ENCODE measurements at places on chromosomes 5 and 9.
A peak's percentile ranks its signal among the peaks of the same experiment; 100 is the strongest.

DNA sequence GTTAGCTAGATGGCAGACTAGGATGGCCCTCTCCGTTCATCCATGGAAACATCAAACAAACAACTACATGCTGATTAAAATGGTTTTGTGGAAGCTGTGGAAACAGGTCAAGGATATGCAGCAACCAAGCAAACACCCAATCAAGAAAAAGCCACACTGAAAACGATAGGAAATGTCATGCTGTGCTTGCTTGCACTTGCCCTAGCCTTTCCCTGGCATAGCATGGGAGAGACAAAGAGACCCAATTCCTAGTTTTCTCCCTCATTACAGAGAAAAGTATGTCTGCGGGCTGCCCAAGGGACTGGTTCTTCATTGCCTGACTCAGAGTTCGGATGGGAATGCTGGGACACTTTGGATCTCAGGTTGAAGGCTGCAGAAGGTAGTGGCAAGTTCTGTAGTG is 98.7 kb downstream of the FANCC start:
- DNase-seq, result no peak

DNA sequence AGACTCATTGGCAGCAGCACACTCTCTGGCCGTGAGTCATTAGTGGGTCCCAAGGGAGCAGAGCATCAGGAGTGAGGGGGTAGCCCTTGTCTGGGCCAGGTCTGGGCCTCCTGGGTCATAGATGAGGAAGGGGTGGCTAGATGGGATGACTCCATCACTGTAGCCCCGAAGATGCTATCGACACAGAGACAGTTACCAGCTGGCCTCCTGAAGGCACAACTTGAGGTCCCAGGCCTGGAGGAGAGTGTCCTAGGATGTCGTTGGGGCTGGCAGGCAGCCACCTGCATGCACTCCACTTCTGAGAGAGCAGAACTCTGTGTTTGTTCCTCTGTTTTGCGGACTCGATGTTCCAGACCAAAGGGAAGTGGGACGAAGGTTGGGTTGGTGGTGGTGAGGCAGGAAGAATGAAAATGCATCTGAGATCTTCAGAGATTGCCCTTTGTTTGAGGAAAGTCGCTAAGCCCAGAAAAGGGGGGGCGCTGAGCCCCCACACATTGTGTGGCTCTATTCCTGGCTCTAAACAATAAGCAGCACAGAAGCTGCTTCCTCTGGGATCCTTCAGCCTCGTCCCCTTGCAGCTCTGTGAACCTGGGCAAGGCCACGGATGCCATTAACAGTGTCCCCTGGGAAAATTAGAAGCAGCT is 4.7 kb downstream of the BTNL9 start:
- DNase-seq, result no peak

GRCh38 chr5:28344836-28345433 is 1306.5 kb upstream of the CDH9 start:
- no peak for DNase-seq

DNA sequence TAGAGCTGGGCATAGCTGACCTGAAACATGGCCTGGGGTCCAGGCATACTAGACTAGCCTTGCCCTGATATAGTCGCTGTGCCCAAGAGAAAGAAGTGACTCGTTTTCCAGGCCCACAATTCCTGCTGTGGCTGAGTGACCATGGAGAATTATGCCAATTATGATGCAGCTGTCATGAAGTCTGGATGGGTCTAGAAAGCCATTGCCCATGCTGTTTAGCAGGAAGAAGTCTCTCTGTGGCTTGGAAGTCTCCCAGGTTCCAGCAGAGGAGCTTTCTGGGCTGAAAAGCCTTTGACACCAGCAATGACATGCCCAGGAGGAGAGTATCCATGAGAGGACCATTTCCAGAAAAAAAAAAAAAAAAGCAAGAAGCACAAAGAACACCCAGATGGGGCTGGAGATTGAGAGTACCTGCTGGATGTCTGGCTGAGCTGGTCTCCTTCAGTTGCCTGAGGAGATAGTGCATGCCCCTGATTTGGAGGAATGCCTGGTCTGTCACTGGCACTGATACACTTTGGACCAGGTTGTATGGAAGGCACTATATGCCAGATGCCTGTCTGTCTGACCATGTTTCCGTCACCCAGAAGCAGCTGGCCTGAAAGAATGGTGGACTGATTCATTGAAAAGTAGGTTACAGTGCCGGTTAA is 128.0 kb upstream of the EPB41L4A start:
- no peak for DNase-seq

GRCh38 chr5:81162501-81162900 is 70.6 kb upstream of the CKMT2 start:
- no peak for DNase-seq

DNA sequence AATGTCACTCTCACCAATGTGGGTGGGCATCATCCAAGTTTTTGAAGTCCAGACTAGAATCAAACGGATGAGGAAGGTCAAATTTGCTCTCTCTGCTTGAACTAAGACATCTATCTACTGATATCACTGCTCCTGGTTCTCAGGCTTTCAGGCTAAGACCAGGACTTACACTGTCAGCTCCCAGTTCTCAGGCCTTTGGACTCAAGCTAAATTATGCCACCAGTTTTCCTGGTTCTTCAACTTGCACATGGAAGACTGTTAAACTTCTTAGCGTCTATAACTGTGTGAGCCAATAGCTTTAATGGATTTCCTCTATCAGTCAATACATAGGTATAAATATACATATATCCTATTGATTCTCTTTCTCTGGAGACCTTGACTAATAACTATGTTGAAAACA is 35.3 kb downstream of the LYRM7 start:
- DNase-seq, result no peak

DNA sequence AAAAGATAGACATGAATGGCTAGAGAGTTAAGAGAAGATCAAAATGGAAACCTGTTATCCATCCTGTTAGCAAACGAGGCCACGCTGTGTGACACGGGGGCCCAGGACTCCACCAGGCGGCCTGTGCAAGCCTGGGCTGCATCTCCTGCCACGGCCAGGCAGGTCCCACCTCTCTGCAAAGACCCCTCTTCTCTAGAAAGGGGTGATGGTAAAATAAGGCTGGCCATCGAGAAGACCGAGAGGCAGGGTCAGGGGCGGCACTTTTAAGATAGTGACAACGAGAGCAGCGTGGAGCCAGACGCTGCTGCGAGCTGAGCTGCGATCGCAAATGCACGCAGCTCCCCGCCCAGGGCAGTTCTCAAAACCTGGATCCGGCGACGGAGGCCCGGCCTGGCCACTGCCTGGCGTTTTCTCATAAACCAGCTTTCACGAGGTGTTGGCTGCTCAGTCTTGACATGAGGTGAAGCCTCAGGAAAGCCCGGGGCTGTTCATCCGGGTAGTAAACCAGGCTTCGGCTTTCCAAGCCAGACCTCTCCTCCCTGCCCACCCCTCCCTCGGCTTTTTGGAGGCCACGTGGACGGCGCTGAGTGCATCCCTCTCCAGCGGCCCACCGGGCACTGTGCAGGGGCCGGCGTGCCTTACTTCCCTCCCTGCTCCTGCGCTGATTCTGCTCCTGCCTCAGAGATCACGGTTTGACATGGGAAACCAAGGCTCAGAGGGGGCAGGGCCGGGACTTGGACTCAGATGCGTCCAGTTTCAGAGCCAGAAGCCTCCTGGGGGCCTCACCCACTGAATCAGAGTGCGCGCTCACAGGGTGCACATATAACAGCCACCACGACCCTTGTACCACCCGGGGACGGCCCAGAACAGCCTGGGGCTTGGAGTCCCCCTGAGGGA is 151.6 kb upstream of the PHYKPL start:
- no peak for DNase-seq

GRCh38 chr9:17888066-17888465 is 309.2 kb downstream of the SH3GL2 start:
- DNase-seq, result no peak

GRCh38 chr5:132466433-132467286 is 23.9 kb downstream of the IRF1 start:
- DNase-seq, result peak; percentile 24

GRCh38 chr5:109929376-109929775 is 239.6 kb downstream of the MAN2A1 start:
- no peak for DNase-seq

GRCh38 chr5:143244000-143244736 is 159.3 kb downstream of the NR3C1 start:
- DNase-seq, result no peak

DNA sequence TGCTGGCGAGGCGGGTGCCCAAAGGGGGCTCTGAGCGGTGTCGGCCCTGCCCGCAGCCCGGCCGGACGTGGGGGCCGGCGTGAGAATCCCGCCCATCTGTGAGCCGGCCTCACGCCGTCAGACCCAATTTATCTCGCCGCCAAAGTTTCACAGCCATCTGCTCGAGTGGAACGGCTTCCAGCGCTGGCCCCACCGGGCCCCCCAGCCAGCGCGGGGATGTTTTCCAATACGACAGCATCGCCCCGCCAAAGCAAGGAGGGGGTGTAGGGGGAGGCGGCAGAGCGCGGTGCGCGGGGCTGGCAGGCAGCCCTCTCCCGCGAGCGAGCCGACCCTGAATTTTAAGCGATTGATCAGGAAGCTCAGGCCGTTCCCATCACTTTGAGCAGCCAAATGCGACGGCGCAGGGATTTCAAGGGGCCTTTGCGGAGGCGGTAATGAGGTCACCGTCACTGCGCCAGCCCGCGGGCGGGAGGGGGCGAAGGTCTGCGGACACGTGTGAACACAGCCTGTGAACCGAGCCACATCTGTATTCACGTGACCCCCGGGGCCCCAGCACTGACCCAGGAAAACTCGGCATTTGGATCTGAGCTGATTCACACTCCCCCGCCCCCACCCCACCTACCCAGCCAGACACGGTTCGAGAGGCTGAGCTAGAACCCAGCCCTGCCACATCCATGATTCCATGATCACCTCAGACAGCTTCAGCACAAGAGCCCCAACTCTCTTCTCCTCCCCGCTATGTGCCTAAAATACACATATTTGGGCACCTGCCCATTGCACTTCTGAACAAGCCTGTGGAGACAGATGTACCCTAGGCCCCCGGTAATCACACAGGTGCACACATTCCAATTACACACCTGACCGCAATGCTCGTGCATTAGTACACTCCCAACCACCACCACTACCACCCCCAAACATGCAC is 47.8 kb upstream of the PSD2 start:
- DNase-seq, result peak; percentile 47

- no peak for DNase-seq
Measured at GRCh38 chr9:69157751-69158466, 16.2 kb upstream of the TJP2 start.

GRCh38 chr5:98787131-98787719 is 13.8 kb downstream of the RGMB start:
- DNase-seq, result no peak

- no peak for DNase-seq
Measured at GRCh38 chr5:124079062-124079461, 567.1 kb downstream of the CSNK1G3 start.

GRCh38 chr9:124381170-124381945 is 33.9 kb downstream of the PSMB7 start:
- no peak for DNase-seq

- no peak for DNase-seq
Measured at GRCh38 chr5:174798551-174798951, 74.2 kb downstream of the MSX2 start.

GRCh38 chr5:172209714-172210113 is 15.7 kb downstream of the EFCAB9 start:
- DNase-seq, result no peak

DNA sequence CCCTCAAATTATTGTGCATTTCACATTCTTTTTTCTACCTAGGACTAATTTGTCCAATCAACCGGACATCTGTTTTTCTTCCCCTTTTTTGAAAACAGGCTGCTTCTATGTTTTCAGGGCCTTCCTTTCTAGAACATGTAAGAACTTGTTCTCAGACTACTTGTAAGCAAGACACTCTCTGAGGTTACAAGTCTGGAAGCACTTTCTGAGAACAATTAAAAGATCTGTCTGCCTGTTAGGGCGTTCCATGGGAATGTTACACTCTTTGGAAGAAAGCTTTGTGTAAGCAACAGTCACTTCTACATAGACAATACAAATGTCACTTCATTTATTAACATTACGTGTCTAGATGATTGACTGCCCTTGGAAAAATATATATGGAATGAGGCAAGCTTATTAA is 50.9 kb upstream of the HSPB3 start:
- no peak for DNase-seq

DNA sequence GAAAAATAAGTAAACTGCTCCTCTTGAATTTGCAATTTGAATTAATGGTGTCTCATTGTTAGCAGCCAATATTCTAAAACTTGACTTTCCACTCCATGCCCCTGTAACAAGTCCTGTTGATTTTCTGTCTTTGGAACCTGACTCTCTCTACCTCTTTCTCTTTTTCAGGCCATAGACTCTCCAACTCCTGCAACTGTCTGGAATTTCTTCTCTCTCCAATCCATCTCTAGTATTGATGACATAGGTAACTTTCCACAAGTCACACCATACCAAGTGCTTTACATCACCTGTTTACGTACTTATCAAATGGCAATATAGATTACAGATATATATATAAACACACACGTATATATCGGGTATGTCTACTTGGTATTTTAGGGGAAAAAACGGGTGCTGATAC is 923 bp downstream of the C5orf34 start:
- DNase-seq, result no peak

- DNase-seq, result no peak
Measured at GRCh38 chr5:9834871-9835770, 205.0 kb upstream of the TAS2R1 start.

DNA sequence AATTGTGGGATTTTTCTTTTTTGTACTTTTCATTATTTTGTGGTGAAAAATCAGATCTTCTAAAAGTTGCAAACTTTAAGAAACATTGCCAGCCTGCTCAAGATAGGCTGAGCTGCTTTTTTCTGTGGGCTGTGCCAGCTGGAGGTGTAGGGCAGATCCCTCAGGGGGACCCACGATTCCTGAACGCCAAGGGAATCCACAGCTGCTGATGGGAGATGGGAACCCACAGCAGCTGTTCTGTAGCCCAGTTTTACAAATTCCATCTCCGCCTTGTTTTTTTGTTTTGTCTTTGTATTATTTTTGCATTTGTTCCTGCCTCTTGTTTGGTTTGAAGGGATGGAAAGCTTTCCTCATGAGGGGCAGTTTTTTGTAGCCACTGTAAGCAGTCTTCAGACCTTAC is 91.0 kb downstream of the WWC1 start:
- DNase-seq, result no peak

GRCh38 chr5:177478711-177479646 is 5.5 kb upstream of the DBN1 start:
- DNase-seq, result no peak

- DNase-seq, result peak; percentile 10
Measured at GRCh38 chr5:88144219-88145001, 124.2 kb downstream of the TMEM161B start.
